ENCODE measurements at places on chromosomes 6 and 20. TPM values are rescaled to one million over a fixed set of nuclear protein-coding genes. Genes with fewer than 3 reads are reported as not detected.

SOX4 gene
- 67.0 TPM for total RNA-seq

KCNQ2 gene
- total RNA-seq: 86.5 TPM

PDE10A gene
- total RNA-seq: 0.37 TPM

DNA sequence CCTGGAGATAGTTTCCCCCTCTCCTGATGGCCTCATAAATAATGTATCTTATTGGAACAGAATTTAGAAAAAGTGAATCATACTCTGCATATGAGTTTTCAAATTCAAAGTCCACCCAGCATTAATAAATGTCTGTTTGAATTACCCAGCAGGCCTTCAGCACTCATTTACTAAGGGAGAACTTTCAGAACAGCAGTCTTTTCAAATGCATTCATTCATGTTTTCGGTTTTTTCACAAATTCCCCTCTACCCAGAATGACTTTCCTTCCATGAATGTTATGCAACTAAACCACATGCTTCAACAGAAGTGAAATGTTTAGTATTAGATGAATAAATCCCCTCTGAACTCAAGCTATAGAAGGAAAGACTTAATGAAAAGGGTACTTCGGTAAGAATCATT is 92.4 kb downstream of the RTN4IP1 start:
- DNase-seq: no peak
- no peaks in the 10 kb centered on the region for H3K27me3 ChIP-seq
- no peak overlapping the region for H3K27ac ChIP-seq
- no peaks in the 10 kb centered on the region for H3K4me1 ChIP-seq
- H3K36me3 ChIP-seq: no peaks in the 10 kb centered on the region
- no peak overlapping the region for H3K4me3 ChIP-seq

DNA sequence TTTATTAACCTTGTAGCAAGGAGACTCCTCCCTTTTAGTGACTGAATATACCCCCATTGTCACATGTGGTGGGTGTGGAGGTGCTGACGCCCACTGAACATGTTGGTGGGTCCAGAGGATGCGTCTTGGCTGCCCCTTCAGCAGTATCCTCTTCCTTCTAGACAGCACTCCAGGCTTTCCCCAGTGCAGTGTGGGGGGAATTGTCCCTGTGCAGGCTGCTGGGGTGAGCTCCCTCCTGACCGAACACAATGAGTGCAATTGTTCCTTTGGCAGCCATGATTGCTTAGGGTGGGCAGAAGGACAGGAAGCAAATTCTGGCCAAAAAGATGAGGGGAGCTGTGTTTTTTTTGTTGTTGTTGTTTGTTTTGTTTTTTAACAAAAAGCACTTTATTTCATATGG is 209.3 kb upstream of the PDE10A start:
- H3K36me3 ChIP-seq: no peaks in the 10 kb centered on the region
- peaks cover 13% of the 10 kb centered on the region for H3K27me3 ChIP-seq
- H3K4me3 ChIP-seq: no peak overlapping the region
- no peaks in the 10 kb centered on the region for H3K4me1 ChIP-seq

GRCh38 chr6:163956571-163957407 is 542.3 kb downstream of the QKI start:
- no peak overlapping the region for H3K27ac ChIP-seq
- no peak overlapping the region for H3K4me3 ChIP-seq
- H3K36me3 ChIP-seq: no peaks in the 10 kb centered on the region
- H3K4me1 ChIP-seq: no peaks in the 10 kb centered on the region
- DNase-seq: peak; percentile 67

- no peak for DNase-seq
- H3K36me3 ChIP-seq: peaks cover 10% of the 10 kb centered on the region
- H3K27me3 ChIP-seq: no peaks in the 10 kb centered on the region
- H3K4me3 ChIP-seq: no peak overlapping the region
- 0 out of 2 replicates have a peak, but pooled peaks cover 3% of the 10 kb centered on the region for H3K4me1 ChIP-seq
Measured at GRCh38 chr6:37289931-37290330, 32.0 kb upstream of the TMEM217 start.

- no peaks in the 10 kb centered on the region for H3K4me1 ChIP-seq
- H3K27ac ChIP-seq: no peak overlapping the region
- H3K4me3 ChIP-seq: no peak overlapping the region
- DNase-seq: no peak
- H3K27me3 ChIP-seq: no peaks in the 10 kb centered on the region
Measured at GRCh38 chr6:51618563-51618962, 468.9 kb downstream of the PKHD1 start.

GRCh38 chr20:641516-641875 is 11.5 kb downstream of the SRXN1 start:
- no peak overlapping the region for H3K27ac ChIP-seq
- H3K36me3 ChIP-seq: no peaks in the 10 kb centered on the region
- no peak for DNase-seq
- no peak overlapping the region for H3K4me3 ChIP-seq

All from HCT116 (cell line).